ENCODE measurements at places on chromosomes 2 and 18.

DNA sequence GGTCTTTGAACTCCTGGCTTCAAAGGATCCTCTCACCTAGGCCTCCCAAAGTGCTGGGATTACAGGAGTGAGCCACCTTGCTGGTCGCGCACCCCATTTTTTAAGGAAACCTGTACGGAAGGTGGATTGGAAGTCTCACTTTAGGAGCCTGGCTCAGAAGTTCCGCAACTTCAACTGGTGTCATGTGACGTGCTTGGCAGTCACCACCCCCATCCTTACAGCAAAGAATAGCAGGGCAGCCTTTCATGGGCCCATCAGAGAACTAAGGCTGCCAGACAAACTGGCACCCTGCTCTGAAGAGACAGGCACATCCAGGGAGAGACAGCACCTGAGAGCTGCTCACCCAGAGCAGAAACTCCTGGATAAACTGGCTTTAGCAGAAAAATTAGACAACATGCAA is 3.3 kb upstream of the SLC66A2 start:
- no peak for DNase-seq

DNA sequence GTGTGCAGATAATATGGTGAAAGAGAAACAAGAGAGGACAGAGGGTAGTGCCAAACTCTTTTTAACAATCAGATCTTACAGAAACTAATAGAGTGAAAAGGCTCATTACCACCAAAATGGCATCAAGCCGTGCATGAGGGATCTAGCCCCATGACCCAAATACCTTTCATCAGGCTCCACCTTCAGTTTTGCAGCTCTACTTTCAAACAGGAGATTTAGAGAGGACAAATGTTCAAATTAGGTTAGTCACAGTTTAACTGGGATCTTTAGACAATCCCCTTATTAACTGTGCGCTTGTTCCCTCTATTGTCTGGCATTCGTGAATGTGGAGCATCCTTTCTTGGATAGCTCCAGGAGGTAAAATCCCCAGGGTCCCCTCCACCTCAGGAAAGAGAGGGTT is 1209.3 kb upstream of the CHAC2 start:
- DNase-seq = no peak

DNA sequence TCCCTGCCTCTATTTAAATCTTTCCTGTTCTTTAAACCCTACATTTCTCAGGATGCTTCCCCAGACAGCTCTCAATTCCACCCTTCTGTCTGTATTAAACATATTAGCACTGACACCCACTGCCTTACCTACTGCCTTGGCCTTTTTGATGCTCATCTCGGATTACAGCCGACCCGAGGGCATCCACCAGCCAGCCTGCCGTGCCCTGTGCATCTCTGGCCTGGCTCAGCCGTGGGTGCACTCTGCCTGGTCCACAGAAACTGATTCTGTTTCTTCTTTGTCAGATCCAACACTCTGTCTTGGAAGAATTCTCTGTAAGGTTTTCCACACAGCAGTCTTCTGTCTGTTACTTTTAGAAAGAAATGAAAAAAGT is 27.2 kb downstream of the TANC1 start:
- no peak for DNase-seq

- DNase-seq = no peak
Observed at GRCh38 chr18:70025580-70025979, 77.9 kb upstream of the CD226 start.

- no peak for DNase-seq
Observed at GRCh38 chr2:67797801-67798540, 264.8 kb downstream of the C1D start.

DNA sequence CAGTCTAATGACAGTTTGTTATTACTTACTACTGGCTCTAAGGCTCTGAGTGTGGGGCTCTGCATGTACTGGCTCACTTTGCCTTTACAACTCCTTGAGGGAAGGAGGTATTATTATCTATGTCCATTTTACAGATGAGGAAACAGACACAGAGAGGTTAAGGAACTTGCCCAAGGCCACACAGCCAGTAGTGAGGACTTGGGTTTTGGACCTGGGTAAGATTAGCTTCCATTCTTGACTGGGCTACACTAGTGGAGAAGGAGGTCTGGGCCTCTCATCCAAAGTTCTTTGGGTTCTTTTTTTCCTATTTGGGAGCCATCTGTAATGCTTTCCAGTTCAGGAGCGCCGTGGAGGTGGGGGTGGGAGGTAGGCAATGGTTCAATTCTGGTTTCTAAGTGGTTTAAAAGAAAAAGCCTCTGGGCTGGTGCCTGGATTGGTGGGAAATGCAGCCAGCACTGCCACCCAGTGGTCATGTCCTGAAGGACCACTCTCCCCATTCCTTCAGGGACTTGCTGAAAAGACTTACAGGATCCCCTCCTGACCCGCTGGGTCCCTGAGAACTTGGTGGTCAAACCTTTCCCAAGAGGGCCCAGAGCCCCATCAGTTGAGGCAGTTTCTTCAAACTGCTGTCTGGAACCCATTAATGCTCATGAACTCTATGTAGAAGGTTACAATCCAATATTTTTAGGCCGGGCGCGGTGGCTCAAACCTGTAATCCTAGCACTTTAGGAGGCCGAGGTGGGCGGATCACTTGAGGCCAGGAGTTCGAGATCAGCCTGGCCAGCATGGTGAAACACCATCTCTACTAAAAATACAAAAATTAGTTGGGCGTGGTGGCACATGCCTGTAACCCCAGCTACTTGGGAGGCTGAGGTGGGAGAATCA is 38.6 kb upstream of the NOTO start:
- peak; percentile 46 for DNase-seq

DNA sequence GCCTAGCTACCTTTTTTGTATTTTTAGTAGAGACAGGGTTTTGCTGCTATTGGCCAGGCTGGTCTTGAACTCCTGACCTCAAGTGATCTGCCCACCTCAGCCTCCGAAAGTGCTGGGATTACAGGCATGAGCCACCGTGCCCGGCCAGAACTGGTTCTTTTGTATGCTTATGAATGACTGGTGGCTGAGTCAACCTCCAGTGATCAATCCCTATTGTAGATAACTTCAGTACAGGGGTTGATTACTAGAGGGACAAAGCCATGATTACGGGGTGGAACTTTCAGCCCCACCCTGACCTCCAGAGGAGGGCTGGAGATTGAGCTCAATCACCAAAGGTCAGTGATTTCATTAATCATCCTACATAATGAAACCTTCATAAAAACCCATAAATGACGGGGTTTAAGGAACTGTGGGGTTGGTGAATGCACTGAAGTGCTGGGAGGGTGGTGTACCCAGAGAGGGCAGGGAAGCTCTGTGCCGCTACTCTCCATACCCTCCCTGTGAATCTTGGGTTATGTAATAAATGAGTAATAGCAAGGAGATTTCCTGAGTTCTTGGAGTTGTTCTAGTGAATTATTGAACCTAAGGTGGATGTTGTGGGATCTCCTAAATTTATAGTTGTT is 281.8 kb upstream of the CXCR4 start:
- no peak for DNase-seq

GRCh38 chr2:45699032-45699658 is 47.7 kb downstream of the PRKCE start:
- no peak for DNase-seq

- DNase-seq = no peak
Observed at GRCh38 chr2:61356958-61357350, 113.9 kb downstream of the USP34 start.

DNA sequence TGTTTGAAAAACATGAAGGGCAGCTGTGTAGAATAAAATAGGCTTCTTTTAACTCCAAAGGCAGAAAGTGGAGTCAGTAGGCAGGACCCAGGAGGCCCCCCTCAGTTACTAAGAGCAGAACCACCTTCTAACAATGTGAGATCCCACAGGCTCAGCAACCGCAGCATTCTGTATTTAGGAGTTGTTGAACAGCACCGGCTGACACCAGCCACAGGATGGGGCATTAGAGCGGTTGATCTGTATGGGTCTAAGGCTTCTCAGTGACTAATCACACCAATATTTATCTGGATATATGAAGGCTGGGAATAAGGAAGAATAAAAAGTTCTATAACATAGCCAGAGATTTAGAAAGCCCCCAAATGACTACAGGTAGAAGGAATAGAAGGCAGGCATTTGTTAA is 51.7 kb downstream of the MYO5B start:
- no peak for DNase-seq

GRCh38 chr2:225865468-225865867 is 466.0 kb downstream of the NYAP2 start:
- no peak for DNase-seq

DNA sequence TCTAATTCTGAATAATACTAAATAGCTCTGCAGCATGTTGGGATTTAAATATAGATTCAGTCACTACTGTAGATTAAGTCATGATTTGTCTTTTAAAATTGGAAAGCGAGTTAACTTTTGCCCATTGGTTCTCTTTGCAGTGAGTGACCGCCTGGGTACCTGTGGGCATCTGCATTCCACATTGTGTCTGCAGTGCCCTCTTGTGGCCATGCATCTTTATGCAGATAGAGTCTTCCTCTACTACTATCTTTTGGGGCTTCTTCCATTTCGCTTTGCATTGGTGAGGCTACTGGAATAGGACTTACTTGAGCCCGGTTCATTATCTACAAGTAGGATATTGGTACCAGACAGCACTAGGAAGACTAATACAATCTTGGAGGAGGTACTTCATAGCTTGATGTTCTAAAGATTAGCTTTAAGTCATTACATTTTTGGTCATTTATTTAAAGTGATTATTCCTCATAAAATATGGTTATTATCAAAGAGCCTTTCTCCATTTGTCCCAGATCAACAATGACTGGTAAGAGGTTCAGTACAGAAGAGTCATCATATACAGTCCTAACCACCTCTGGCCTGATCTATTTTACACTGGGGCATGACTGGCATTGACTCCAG is 203.0 kb downstream of the SOCS6 start:
- peak; percentile 16 for DNase-seq

GRCh38 chr18:24613896-24614640 is 153.6 kb downstream of the HRH4 start:
- no peak for DNase-seq

- DNase-seq = no peak
Observed at GRCh38 chr18:21896732-21897336, 156.2 kb downstream of the MIB1 start.

GRCh38 chr2:2663401-2664036 is 332.4 kb upstream of the MYT1L start:
- no peak for DNase-seq

DNA sequence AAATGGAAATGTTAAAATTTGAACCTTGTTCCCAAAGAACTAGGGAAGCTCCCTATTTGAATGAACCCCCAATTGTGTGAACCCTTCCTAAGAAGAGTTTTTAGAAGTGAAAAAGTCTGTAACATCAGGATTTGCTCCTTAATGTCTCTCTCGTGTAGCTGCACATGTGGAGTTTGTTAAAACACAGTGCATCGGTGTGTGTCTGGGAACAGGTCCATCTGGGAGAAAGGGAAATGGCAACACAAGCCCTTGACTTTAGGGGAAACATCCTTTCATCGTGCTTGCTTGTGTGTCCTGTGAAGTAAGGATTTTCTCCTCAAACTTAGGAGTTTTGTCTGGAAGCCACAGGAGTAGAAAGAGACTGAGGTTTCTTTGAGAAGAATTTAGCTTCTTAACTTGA is 203.9 kb downstream of the PRKCE start:
- DNase-seq = no peak

- no peak for DNase-seq
Observed at GRCh38 chr18:44654573-44654972, 26.1 kb upstream of the SETBP1 start.

DNA sequence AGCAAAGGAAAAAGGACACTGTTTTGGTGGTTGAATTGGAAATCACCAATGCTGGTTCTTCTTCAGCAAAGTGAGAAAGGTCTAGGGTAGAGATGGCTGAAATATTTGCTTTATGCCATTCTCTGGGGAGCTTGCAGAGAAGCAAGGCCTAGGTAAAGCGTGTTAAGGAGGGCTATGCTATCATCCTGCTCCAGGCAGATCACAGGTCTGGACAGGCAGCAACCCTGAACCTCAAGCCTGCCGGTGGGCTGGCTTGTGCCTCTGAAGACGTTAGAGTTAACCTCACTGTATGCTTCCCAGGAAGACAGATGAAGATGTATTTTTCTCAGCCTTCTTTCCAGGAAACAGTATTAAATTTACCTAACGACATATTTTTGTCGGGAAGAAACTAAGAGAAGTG is 138.5 kb upstream of the LYPD6 start:
- DNase-seq = no peak

DNA sequence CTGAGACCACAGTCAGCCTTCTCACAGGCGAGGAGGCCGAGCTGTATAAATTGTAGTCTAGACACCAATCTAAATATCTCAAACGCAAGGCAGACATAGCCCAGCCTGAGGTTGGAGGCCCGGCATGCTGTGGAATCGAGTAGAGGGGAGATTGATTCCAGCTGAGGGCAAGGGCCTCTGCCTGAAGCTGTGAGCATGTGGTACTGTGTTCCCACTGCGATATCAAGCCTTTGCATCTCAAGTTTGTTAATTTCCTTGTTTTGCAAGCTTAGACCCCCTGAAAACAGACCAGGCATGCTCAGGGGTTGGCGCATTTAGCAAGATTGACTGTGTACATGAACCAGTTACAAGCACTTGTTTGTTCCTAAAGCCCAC is 65.1 kb upstream of the FOSL2 start:
- DNase-seq = no peak

- DNase-seq = no peak
Observed at GRCh38 chr2:122480501-122481243, 725.2 kb downstream of the TSN start.

DNA sequence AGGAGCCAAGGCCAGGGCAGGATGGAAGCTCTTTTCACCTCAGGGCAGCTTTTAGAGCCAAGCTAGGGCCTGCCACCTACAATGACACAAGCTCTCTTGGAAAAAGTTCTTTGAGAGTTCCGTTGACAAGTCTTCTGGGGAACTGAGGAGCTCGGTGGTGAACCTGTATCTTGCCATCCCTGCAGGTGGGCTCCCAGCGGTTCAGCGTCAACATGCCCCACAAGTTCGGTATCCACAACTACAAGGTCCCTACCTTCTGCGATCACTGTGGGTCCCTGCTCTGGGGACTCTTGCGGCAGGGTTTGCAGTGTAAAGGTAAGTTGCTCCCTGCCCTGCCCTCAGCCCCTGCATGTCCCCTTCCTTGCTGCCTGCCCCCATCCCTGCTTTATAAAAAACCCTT is 312.8 kb upstream of the EPAS1 start:
- no peak for DNase-seq

DNA sequence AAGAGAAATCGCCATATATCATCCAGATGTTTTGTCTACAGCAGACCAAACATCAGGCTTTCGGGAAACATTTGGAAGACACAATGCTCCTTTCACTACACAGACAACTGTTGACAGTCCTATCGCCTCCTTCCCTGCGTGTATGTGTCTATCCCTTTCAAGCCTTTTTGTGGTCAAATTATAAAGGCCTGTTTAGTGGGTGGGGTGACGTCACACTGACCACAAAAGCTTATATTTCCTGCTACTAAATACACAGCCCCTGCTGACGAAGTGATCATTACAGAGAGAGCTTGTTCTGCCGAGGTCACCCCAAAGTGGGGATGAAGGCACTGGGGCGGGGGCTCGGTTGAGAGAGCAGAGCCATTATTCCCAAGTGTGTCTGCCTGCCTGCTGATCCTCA is 302.7 kb upstream of the TNP1 start:
- no peak for DNase-seq

DNA sequence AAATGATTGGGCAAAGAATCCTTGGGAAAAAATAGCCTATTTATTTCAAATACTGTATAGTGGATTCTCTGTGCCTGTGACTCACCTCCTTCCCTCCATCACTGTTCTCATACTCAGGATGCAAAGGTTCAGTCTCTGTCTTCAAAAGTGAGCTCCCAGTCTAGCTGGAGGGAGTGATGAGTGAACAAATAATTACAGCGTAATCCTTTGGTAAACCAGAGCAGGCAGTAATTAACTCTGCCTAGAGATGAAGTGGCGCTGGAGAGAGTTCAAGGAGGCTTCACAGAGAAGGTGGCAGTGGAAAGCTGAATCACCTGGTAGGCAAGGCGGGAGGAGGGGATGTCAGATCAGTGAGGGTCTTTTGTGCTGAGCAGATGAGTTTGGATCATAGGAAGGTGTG is 6.5 kb downstream of the DGUOK start:
- no peak for DNase-seq
